ENCODE measurements at places on chromosomes 2 and 18.

GRCh38 chr2:49426996-49427395 is 272.7 kb upstream of the FSHR start:
- no peak for DNase-seq

DNA sequence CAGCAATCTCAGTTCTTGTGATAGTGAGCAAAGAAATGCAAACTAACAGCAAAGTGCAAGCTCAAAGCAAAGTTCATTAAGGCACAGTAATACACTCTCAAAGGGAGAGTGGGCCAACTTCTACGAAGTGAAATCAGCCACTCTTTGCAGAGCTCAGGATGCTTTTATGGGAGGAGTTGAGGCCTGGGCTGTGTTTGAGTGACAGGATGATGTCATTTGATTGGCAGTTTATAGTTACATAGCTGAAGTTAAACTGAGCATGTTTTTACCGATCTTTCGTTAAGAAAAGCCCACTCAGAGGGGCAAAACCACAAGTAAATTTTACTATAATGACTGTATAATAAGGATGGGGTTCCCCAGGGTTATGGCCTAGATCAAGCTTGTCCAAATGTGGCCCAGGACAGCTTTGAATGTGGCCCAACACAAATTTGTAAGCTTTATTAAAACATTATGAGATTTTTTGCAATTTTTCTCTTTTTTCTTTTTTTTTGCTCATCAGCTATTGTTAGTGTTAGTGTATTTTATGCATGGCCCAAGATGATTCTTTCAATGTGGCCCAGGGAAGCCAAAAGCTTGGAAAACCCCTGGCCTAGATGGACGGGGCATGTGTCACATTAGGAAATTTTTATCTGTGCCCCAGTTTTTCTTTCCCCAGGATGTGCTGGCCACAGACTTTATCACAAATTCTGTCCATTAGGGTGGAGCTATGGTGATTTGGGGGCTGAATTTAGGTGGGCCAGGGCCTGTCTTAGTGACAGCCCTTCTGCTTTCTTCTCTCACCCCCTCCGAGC is 8.3 kb upstream of the DNAH7 start:
- no peak for DNase-seq

- DNase-seq = no peak
Observed at GRCh38 chr2:11712866-11713265, 33.6 kb upstream of the LPIN1 start.

DNA sequence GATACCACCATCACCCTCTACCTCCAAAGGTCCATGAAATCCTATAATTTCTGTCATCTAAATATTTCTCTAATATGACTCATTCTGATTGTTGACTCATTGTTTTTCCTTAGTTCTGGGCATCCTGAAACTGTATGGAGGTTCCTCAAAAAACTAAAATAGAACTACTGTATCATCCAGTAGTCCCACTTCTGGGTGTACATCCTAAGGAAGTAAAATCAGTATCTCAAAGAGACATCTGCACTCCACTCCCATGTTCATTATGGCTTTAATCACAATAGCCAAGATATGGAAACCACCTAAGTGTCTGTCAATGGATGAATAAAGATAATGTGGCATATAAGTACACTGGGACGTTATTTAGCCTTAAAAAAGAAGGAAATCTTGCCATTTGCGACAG is 125.8 kb upstream of the MYO3B start:
- no peak for DNase-seq

- DNase-seq = no peak
Observed at GRCh38 chr2:230447455-230448451, 31.8 kb downstream of the SP100 start.

DNA sequence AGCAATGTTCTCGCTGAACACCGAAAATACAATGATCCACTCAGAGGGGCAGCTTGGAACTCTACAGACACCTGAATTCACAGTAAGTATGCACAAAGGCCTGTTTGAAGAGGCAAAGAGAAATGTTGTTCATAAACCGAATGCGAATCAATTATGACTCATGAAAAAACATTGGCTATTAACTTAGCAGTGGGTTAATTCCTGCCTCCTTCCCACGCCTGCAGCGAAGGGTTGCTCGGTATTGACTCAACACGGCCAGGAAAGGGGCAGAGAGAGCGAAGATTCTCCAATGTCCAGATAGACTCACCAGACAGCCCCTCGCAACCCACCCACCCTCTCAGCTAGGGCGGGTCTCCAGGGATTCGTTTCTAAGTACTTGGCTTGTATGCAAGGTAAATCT is 9.4 kb downstream of the CRACDL start:
- no peak for DNase-seq

- DNase-seq = no peak
Observed at GRCh38 chr2:65057391-65058052, 1.3 kb downstream of the CEP68 start.

DNA sequence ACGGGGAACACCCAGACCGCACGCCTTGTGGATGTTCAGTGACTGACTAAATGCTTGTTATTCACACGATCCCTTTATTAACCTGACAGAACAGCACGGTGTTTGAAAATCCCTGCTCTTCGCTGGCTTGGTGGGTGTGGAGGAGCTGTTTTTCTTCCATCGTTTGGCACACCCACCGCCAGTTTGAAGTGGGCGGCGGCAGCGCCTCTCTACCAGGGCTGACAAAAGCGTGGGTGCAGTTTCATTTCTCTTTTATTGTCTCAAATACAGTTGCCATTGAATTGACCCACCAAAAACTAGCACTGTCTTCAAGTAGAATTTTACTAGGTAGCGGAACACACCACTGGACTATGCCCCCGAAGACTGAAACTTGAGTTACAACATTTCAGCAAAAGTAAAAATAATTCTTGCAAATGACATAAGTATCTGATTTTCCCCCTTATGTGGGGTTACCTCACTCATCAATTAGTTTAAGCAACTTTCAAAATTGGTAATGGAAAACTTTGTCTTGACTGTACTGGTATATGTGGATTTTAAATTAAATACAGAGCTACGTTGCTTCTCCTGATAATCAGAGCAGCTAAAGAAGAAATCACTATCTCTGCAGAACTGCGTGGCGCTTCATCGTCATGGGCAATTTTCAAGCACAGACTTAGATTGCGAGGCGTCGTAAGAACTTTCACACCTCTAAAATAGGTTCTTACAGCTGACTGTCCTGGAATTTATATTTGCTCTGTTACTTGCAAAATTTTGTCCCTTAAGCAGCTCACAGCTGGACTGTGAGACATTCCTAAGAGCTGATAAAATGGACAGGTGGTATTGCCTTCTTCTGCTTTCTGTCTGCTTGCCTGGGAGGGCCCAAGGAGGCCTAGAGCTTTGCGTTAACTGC is 60.9 kb downstream of the LDLRAD4 start:
- DNase-seq = no peak

DNA sequence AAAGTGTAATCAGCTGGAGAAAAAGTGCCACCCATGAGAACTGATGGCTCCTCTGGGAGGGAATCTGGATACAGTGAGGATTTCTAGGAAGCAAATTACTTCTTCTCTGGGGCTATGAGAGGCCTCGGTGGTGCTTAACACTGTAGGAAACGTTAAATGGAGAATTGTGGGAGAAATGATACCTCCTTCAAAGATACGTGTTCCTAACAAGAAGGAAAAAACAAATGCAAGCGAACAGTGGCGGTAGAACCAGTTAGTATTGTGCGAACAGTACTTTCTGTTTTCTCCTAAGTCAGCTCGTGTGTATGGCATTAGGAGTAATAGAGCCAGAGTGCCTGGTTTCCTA is 587 bp upstream of the MTIF2 start:
- DNase-seq = no peak

GRCh38 chr2:198254536-198255090 is 450.2 kb downstream of the PLCL1 start:
- no peak for DNase-seq

DNA sequence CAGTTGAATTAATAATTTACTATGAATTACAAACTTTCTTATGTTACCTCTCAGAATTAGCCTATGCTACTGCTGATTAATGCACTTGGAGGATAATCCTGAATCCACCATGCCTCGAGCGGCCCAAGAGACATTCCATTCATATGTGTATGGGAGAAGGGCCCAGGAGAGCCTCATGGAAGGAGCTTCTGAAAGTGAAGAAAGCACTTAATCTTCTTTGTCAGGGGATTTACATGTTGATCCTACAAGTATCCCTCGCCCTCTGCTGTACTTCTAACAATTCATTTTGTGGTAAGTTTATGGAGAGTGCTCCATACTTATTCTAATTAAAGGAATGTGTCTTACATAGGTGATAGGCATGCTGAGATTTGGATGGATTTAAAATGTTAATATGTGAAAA is 1189.1 kb upstream of the NXPH2 start:
- DNase-seq = no peak

Data from SW 1271 (cell line).